T-helper 1 cell (primary cell): ENCODE measurements at places on chromosomes 5 and 9.

DNA sequence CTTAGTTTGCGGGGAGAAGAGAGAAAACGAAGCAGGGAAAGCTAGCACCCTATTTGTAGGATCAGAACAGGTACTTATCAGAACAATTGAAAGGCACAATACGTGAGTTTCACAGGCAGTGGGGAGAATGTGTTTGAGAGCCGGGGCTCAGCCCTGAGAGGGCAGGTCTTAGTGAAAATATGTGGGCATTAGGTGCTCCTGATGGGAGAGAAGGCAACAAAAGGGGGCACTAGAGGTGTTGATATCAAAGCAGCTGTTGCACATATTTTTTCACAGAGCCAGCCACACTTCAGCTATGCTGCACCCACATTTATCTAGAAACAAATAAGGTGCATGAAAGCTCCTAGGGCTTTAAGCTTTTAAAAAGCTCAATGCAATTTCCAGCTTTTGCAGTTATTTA lies 99.7 kb upstream of the MAN2A1 start:
- DNase-seq, result peak; percentile 2

DNA sequence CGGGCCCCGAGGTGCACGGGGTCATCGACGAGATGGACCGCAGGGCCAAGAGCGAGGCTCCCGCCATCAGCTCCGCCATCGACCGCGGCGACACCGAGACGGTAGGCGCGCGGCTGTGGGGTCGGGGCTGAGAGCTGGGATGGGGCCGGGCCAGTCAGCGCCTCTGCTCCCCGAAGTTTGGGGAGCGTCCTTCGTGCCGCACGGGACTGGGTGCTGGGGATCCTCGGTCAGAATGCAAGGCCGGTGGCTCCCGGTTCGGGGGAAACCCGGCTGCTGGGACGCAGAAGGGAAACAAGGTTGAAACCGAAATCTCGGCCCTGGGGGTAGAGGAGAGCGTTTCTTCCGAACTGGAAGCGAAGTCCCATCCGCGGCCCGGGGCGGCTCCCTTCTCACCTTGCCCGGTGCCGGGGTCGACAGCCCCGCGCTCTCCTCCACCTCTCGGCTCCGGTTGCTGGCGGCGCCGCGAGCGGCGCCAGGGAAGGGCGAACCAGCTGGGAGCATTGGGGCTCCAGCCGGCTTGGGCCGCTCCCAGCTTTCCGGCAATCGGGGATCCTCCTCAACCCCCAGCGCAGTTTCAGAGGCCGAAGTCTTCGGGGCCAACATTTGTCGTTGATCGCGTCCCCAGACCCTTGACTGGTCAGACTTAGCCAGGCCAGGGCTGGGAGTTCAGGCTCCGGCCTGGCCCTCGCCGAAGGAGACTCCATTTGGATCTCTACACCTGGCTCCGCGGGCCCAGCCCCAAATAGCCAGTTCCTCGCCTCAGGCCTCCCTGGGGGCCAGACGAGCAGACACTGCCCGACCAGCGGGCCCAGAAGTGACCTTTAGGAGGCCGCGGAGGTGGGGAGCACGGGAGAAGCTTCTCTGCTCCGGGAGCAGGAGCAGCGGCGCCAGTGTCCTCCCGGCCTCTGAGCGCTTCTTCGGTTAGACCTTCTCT lies 1.1 kb downstream of the LHX2 start:
- no peak for DNase-seq

GRCh38 chr5:175211956-175212756 lies 231.8 kb downstream of the DRD1 start:
- DNase-seq, result no peak

- DNase-seq, result no peak
Measured at GRCh38 chr9:23769307-23769935, 56.6 kb downstream of the ELAVL2 start.
